ENCODE measurements at places on chromosomes 3 and 15.

DNA sequence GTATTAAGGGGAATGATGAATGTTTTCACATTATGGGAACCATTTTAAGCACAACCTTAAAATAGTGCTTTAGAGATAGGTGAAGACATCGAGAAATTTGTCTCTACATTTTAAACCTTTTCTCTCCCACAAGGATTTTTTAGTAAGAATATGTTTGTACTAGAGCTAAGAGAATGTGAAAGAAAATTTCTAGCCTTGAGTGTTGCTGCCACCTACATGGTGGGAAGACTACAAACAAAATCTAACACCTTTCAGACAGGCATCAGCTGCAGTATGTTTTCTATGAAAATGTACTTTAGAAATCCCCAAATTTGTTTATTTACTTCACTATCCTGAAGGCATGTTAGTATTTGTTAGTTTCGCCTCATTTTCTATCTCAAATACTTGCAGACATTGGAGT lies 247.4 kb downstream of the WDR72 start:
- DNase-seq, result no peak

- peak; percentile 73 for DNase-seq
These were observed 1.4 kb downstream of the DVL3 start for GRCh38 chr3:184156522-184156955.

DNA sequence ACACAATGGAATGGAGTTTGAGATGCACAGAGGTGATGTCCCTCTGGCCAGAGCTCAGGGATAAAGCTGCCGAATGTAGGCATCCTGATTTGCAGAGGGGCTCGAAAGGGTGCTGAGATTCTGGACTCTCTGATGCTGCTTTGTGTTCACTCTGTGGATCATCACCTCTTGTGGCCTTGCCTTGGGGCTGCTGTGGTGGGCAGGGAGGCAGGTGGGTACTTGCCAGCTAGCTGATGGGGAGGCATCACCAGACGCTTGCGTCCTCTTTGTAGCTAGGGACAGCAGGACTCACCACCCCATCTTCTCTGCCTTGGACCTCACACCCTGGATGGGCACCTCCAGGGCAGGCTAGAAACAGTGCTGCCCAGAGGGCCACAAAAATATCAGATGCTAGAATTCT lies 14.6 kb upstream of the RASGRF1 start:
- DNase-seq, result peak; percentile 20

- no peak for DNase-seq
These were observed 69.1 kb downstream of the RPN1 start for GRCh38 chr3:128581566-128581965.

GRCh38 chr15:66770518-66771350 lies 68.7 kb downstream of the SMAD6 start:
- DNase-seq, result no peak

GRCh38 chr3:159938714-159939113 lies 49.9 kb upstream of the IL12A start:
- DNase-seq, result no peak

- no peak for DNase-seq
These were observed 2.1 kb upstream of the PRR20G start for GRCh38 chr3:127289706-127290575.
